HCT116 (cell line): ENCODE measurements at places on chromosomes 4 and X.
A peak's percentile ranks its signal among the peaks of the same experiment; 100 is the strongest.

- no peak for DNase-seq
Observed at GRCh38 chrX:104987063-104987462, 233.4 kb downstream of the TEX13A start.

GRCh38 chrX:134752981-134753717 is 94.9 kb upstream of the PLAC1 start:
- no peak for DNase-seq

GRCh38 chr4:123298801-123299200 is 97.8 kb upstream of the SPRY1 start:
- DNase-seq: no peak

DNA sequence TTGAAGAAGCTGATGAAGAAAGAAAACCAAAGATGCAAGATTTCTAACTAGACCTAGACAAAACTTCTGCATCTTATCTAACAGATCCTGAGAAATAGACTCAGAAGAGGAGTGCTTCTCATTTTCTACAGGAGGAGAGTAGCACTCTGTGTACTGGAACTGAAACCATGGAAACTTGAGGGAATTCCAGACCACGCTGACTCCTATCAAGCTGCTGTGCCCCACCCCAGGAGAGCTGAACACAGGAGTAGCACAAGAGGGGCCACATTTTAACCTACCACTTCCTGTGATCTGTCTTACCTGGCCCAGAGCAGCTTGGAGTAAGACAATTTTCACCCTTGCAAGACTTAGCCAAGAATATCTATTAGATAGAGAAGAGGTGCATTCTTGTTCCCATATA is 248.9 kb downstream of the SCFD2 start:
- no peak for DNase-seq

DNA sequence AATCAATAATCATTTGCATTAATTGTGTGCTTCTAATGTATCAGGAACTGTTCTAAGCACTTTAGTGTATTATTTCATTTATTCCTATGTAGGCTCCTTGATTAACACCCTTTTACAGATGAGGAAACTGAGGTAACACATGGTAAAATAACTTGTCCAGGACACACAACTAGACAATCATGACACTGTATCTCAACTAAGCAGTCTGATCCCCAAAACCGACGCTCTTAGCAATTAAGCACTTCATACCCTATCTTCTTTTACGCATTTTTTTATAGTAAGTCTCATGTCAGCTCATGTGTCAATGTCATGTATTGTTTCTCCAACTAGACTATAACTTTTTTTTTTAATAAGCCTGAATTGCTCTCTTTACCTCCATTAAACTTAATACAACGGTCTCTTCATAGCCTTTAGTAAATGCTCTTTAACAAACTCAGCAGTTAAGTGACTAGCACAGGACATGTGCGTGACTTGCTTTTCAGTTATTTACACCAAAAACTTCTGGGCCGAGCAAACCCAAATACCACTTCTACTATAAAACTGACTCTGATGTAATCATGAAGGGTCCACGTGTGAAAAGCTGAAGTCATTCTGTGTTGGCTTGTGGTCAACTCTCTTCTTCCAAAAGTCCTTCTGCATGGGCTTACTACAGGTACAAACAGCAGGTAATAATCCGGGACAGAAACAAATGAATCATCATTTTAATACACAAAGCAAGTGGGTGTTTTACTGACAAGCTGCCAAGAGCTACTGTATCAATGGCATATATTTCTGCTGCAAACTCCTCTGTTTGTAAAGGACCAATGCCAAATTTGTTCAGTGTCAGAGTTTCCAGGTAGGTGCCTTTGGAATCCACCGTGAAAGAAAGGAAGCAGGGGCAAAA is 7.9 kb upstream of the AMBN start:
- peak; percentile 94 for DNase-seq

GRCh38 chr4:171288816-171289432 is 524.3 kb upstream of the GALNTL6 start:
- DNase-seq: no peak

DNA sequence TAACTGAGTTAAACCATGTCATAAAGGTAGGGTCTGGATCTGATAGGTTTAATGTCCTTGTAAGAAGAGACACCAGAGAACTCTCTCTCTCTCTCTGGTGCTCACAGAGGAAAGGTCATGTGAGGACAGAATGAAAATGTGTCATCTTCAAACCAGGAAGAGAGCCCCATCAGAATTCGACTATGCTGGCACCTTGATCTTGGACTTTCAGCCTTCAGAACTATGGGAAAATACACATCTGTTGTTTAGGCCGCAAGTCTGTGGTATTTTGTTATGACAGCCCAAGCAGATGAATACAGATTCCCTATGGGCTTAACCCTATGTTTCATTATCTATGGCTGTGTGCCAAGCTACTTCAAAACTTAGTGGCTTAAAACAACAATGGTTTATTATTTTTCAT is 105.5 kb upstream of the DDIT4L start:
- no peak for DNase-seq

- DNase-seq: no peak
Observed at GRCh38 chr4:186910385-186910784, 186.7 kb upstream of the FAT1 start.

GRCh38 chr4:108146336-108146735 is 22.4 kb downstream of the LEF1 start:
- DNase-seq: no peak

DNA sequence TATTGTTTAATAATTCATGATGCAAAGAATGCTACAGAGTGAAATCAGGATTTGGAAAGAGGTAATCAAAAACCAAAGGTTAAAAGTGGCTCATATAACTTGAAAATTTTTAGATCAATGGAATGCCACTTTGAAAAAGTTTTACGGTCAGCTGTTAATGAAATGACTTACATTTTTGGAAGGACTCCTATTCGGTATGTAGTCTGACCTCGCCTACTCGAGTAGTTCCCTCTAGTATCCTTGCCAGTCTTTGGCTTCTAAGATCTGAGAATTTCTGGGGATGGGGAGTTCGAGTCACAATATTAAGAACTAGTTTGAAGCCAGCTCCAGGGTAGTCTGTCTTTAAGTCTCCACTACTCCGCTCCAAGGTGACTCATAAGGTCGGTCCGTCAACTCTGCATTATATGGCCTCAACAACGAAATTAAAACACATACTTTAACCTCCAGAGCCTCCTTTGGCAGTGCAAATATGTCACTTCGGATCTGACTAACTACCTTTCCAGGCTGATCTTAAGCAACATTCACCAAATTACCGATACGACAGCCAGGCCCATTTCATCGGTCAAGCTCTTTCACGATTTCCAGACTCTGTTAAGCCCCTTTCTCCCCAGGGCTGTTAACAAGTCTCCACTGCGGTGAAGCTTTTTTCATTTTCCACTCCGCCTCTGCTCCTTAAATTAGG is 733 bp upstream of the NAA15 start:
- no peak for DNase-seq

DNA sequence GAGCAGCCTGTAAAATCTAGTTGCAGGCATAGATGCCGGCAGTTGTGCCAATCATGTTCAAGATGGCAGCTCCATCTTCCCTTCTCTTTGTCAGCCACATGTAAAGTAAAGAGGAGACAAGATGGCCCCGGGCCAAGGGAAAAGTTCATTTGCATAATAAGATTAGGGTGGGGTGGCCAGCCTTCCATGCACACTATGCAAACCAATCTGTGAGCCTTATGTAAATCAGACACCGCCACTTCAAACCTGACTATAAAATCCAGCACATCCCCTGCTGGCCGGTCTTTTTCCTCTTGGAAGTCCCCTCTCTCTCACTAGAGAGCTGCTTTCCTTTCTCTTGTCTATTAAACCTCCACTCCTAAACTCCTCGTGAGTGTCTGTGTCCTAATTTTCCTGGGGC is 78.9 kb upstream of the CBR4 start:
- no peak for DNase-seq

GRCh38 chrX:71650333-71650969 is 16.9 kb upstream of the LOC101059915 start:
- no peak for DNase-seq

DNA sequence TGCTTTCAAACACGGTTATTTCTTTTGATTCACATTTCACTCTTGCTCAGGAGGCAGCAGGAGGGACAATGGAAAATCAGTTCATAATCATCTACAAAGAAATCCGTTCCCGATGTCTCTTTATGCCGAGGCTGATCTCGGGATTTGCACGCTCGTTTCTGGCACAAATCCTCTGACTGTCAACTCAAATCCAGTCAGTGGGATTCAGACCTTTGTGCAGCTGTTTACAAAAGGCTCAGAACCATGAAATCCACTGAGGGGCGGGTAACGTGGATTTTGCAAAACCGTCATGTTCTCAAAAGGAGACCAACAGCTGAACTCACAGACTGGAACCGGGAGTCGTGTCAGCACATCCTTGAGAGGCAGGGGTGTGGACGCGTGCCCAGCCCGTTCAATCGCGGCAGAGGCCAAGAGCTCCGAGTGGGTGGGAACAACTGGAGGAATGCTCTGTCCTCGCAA is 46.4 kb downstream of the ACOX3 start:
- no peak for DNase-seq

GRCh38 chrX:77060572-77060971 is 386.6 kb upstream of the FGF16 start:
- no peak for DNase-seq

DNA sequence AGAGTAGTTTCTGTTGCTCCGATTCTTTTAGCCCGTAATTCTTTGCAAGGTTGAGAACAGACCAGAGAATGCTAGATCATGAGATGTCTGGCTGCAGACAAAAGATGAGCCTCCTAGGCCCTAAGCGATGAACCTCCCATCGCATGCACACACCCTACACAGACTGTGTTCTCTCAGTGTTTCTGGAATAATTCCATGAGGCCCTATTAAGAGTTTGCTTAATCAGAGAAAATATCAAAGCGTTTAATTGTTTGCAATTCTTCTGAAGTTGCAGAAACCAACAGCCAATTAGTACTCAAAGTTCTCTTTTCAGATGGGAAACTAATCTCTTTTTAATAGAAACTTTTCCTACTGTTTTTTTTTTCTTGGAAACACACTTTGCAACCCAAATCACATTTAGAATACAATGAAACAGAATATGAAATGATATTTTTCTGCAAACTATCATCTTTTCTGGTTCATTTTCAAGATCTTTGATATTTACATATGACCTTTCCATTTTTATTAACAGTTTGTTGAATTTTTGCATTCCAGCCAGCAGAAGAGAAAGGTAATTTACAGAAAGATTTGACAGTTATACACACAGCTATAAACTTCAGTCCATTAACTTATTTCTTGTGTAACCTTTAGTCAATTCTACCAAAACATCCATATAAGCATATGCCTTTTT is 1525.6 kb downstream of the ARAP2 start:
- DNase-seq: no peak

DNA sequence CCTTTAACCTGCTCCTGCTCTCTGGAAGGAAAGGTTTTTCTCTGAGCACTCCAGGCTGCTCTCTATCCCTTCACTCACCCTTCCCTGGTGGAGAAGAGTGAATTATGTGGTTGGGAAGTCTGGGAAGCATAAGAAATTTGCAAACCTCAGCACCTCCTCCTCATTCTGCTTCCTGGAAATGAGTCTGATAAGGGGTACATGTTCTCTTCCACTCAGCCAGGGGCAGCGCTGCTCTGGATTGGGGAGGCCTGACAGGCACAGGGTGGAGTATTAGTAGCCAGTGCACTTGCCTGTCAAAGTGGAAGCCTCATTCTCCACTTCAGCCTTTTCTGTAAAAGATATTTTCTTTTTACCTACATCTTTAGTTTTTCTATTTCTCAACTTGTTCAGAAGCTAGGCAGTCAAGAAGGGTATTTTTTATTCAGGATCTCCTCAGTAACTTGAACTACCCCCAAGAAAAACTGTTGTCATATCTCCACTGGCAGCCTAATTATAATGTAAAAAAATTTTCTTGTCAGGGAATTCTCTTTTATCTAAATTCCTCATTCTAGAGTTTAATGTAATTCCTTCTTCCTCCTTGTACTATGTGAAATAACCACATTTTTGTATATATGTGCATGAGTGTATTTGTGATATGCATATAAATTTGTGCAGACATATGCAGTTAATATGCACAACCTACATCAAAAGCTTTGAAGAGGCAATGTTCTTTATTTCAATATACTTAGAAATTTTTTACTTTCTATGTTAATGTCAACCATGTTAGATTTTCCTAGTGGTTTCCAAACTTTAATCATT is 15.3 kb downstream of the ADAMTS3 start:
- DNase-seq: no peak

GRCh38 chrX:92247076-92247475 is 467.9 kb downstream of the PCDH11X start:
- no peak for DNase-seq

DNA sequence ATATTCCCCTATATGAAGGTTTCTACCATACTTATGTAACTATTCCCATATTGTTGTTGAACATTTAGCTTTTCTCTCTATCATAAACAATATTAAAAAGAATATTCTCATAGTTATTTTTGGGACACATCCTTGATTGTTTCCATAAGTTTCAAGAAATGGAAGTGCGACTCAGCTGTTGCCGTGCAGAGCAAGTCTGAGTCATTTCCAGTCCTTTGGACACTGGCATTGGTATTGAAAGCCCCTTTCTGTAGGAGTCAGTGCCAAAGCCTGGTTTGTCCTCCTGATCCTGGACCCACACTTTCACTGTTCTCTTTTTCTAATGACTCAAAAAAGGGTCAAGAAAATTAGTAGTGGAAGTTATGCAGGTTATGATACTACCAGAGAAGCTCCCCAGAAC is 108.3 kb upstream of the DIAPH2 start:
- DNase-seq: no peak

DNA sequence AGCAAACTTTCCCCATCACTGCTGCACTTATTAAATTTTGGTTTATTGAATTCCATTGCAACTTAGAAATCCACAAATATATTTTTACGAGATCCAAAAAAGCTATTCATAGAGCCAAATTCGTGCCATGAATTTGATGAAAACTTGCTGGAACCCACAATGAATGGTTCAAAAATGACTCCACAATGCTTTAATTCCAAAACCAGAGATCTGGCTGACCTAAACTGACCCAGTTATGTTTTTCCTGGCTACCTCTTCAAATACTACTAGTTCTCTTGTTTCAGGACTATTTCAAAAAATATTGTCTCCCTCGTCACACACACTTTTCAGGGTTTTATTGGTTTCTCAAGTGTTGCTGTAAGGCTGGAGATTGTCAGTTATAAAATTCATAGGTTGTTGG is 474.8 kb downstream of the PDGFC start:
- no peak for DNase-seq

DNA sequence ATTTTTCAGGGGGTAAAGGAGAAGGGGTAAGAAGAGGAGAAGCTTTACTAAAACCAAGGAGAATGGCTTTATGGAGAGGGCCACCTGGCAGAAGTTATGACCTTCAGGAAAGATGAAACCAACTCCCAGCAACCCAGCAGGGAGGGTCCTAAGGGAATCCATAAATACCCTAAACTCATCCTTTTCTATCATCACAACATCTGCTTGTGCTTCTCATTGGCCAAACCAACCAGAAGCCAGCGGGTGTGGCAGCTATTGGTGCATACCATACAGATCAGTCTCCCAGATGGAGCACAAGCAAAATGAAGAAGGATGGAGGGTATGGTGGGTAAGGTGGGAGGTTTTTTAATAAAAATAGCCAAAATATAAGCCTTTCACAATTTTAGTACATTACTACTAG is 58.5 kb upstream of the ARSJ start:
- no peak for DNase-seq

DNA sequence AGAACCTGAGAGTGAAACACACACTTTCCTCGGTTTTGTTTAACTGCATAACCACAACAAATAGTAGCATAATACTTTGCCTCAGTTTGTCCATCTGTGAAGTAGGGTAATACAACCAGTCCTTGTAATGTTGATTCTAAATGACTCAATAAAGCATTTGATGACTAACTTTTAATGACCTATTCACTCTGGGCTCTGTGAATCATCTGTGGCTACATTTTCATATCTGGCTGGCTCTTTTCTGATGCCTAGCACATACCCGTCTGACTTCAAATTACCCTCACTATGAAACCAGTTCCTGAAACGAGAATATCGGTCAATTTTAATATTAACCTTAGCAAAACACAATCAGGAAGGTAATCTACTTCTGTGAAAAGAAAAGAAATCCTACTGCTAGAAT is 151.0 kb downstream of the SH2D1A start:
- DNase-seq: no peak
